ENCODE measurements at places on chromosomes 7 and 10. TPM values are rescaled to one million over a fixed set of nuclear protein-coding genes. Genes with fewer than 3 reads are reported as not detected.

- no peak for DNase-seq
- peaks cover 33% of the 10 kb centered on the region for H3K36me3 ChIP-seq
- H3K4me3 ChIP-seq, result no peak overlapping the region
- no peaks in the 10 kb centered on the region for H3K27me3 ChIP-seq
- H3K27ac ChIP-seq, result no peak overlapping the region
Measured at GRCh38 chr10:72418679-72419078, 64.0 kb upstream of the DNAJB12 start.

- no peak overlapping the region for H3K27ac ChIP-seq
- H3K4me1 ChIP-seq, result peaks cover 7% of the 10 kb centered on the region
- peaks cover 19% of the 10 kb centered on the region for H3K27me3 ChIP-seq
- no peaks in the 10 kb centered on the region for H3K36me3 ChIP-seq
- peak; percentile 26 for DNase-seq
Measured at GRCh38 chr7:42763137-42763551, 148.7 kb downstream of the C7orf25 start.

DNA sequence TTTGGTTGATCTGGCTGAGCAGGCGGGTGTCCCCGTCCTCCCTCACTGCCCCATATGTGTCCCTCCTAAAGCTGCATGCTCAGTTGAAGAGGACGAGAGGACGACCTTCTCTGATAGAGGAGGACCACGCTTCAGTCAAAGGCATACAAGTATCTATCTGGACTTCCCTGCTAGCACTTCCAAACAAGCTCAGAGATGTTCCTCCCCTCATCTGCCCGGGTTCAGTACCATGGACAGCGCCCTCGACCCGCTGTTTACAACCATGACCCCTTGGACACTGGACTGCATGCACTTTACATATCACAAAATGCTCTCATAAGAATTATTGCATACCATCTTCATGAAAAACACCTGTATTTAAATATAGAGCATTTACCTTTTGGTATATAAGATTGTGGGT is 26.9 kb upstream of the TRIM56 start:
- peaks cover 5% of the 10 kb centered on the region for H3K4me1 ChIP-seq
- H3K4me3 ChIP-seq, result no peak overlapping the region
- H3K36me3 ChIP-seq, result no peaks in the 10 kb centered on the region
- no peak overlapping the region for H3K27ac ChIP-seq
- peak; percentile 61 for DNase-seq
- H3K27me3 ChIP-seq, result peaks cover 30% of the 10 kb centered on the region

- peak; percentile 80 for DNase-seq
- no peaks in the 10 kb centered on the region for H3K36me3 ChIP-seq
- H3K27me3 ChIP-seq, result no peaks in the 10 kb centered on the region
- peak overlapping the region; percentile 94 for H3K27ac ChIP-seq
- H3K4me3 ChIP-seq, result peak overlapping the region; percentile 31
- peaks cover 47% of the 10 kb centered on the region for H3K4me1 ChIP-seq
Measured at GRCh38 chr7:142482891-142483658, 225.2 kb upstream of the PRSS58 start.

GRCh38 chr7:139714163-139714901 is 63.5 kb downstream of the HIPK2 start:
- no peaks in the 10 kb centered on the region for H3K4me1 ChIP-seq
- no peak overlapping the region for H3K4me3 ChIP-seq

GRCh38 chr10:99770408-99771045 is 11.9 kb upstream of the ABCC2 start:
- peaks cover 2% of the 10 kb centered on the region for H3K36me3 ChIP-seq
- DNase-seq, result no peak
- no peaks in the 10 kb centered on the region for H3K27me3 ChIP-seq
- no peak overlapping the region for H3K4me3 ChIP-seq
- H3K27ac ChIP-seq, result no peak overlapping the region
- H3K4me1 ChIP-seq, result peaks cover 6% of the 10 kb centered on the region

GRCh38 chr10:80455461-80456349 is 1.6 kb downstream of the TSPAN14 start:
- peaks cover 21% of the 10 kb centered on the region for H3K36me3 ChIP-seq
- H3K27ac ChIP-seq, result peak overlapping the region; percentile 95
- peaks cover 49% of the 10 kb centered on the region for H3K4me1 ChIP-seq
- no peaks in the 10 kb centered on the region for H3K27me3 ChIP-seq
- no peak for DNase-seq

DNA sequence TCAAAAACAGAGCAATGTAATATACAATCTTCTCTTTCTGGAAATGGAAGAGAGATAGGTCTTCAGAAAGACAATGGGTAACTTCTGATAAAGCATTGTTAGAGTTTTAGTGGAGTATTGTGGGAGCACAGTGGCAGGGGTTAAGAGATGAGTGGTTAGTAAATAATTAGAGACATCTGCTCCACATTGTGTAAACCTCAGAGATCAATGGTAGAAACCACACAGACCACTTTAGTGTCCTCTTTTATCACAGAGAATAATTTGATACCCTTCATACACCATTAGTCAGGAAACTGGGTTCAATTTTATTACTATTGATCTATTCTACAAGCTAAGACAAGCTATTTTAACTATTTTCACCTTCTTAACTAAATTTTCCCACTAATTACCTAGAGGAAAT is 35.9 kb upstream of the MAGI2 start:
- DNase-seq, result no peak
- H3K27me3 ChIP-seq, result no peaks in the 10 kb centered on the region
- no peaks in the 10 kb centered on the region for H3K36me3 ChIP-seq
- H3K27ac ChIP-seq, result no peak overlapping the region

- H3K4me3 ChIP-seq, result no peak overlapping the region
- peak overlapping the region; percentile 38 for H3K27ac ChIP-seq
- peaks cover 5% of the 10 kb centered on the region for H3K4me1 ChIP-seq
- no peaks in the 10 kb centered on the region for H3K27me3 ChIP-seq
- DNase-seq, result no peak
Measured at GRCh38 chr7:66642186-66642585, 13.5 kb downstream of the KCTD7 start.

- H3K36me3 ChIP-seq, result no peaks in the 10 kb centered on the region
- DNase-seq, result no peak
- peaks cover 2% of the 10 kb centered on the region for H3K27me3 ChIP-seq
- H3K4me3 ChIP-seq, result no peak overlapping the region
Measured at GRCh38 chr10:44949915-44950314, 9.7 kb upstream of the RASSF4 start.

- H3K36me3 ChIP-seq, result no peaks in the 10 kb centered on the region
- peaks cover 11% of the 10 kb centered on the region for H3K27me3 ChIP-seq
- DNase-seq, result no peak
- no peak overlapping the region for H3K4me3 ChIP-seq
- no peak overlapping the region for H3K27ac ChIP-seq
- H3K4me1 ChIP-seq, result no peaks in the 10 kb centered on the region
Measured at GRCh38 chr10:133166828-133167692, 7.0 kb downstream of the KNDC1 start.

GRCh38 chr10:62154231-62154630 is 114.4 kb downstream of the RTKN2 start:
- H3K27me3 ChIP-seq, result no peaks in the 10 kb centered on the region
- DNase-seq, result no peak
- H3K4me1 ChIP-seq, result peaks cover under 1% of the 10 kb centered on the region
- H3K27ac ChIP-seq, result no peak overlapping the region
- H3K4me3 ChIP-seq, result no peak overlapping the region

- H3K4me1 ChIP-seq, result peaks cover 16% of the 10 kb centered on the region
- no peak overlapping the region for H3K27ac ChIP-seq
- H3K36me3 ChIP-seq, result no peaks in the 10 kb centered on the region
Measured at GRCh38 chr10:9228771-9229170, 1174.3 kb downstream of the GATA3 start.

DNA sequence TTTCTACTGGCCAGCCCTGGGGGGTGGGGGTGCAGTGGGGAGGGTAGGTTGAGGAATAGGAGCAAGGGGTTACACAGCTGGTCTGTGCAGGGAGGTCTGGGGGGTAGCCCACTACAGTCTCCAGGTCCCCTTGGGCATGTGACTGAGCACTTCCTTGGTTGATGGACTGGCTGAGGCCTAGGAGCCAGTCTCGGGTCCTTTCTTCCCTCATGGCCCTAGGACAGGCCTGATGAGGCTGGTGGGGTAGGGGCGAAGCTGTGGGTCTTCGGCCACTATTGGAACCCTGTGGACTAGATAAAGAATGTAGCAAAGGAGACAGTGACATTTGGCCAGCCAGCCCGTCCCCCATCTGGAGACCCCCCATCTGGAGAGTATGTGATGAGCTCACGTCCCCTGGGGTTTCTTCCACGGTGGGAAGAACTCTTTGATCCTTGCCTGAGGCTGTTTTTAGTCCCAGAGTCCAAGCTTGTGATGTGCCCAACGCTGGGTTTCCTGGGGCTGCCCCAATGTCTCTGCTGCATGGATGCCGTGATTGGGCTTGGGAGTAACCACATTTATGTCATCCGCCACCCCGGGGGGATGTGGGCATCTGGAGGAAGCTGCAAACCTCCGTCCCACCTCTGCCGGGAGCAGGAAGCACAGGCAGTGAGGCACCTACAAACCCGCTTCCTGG is 20.7 kb downstream of the FAM241B start:
- no peak overlapping the region for H3K27ac ChIP-seq
- peaks cover 12% of the 10 kb centered on the region for H3K4me1 ChIP-seq
- H3K36me3 ChIP-seq, result no peaks in the 10 kb centered on the region
- H3K4me3 ChIP-seq, result no peak overlapping the region
- H3K27me3 ChIP-seq, result no peaks in the 10 kb centered on the region

- no peaks in the 10 kb centered on the region for H3K36me3 ChIP-seq
- H3K27ac ChIP-seq, result no peak overlapping the region
- no peaks in the 10 kb centered on the region for H3K4me1 ChIP-seq
- DNase-seq, result no peak
- peaks cover 2% of the 10 kb centered on the region for H3K27me3 ChIP-seq
- H3K4me3 ChIP-seq, result no peak overlapping the region
Measured at GRCh38 chr10:34434119-34434594, 380.9 kb downstream of the PARD3 start.

DNA sequence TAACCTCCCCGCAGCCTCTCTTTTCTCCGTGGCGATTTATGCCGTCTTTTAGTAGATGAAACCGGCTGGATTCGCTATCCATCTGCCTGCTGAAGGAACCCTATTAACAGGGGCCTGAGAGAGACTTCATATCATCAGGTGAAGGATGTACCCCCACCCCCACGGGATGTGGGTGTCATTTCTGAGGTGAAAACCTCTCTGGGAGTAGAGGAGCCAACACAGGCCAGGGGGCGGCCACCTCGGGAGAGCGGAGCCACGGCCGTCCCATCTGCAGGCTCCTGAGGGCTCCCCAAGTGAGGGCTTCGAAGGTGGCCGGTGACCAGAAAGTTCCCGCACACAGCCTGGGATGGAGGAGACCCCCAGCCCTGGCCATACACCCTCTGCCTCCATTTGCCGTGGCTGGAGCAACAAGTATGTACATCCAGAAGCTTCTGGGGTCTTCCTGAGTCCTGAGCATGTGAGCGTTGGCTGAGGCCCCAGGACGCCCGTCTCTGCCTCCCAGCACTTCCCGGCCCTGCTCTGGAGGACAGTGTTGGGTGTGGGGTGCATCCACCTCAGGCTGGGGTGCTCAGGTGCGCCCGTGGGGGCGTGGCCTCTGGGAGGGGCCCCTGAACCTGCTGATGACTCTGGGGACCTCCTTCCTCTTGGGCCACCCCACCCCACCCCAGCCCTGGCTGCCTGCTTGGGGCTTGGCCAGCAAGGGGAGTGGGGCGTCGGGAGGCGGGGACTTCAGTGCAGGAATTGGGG is 84.7 kb downstream of the NKX6-2 start:
- peaks cover 22% of the 10 kb centered on the region for H3K36me3 ChIP-seq
- no peak overlapping the region for H3K4me3 ChIP-seq
- no peak for DNase-seq
- no peak overlapping the region for H3K27ac ChIP-seq
- peaks cover 2% of the 10 kb centered on the region for H3K4me1 ChIP-seq

DNA sequence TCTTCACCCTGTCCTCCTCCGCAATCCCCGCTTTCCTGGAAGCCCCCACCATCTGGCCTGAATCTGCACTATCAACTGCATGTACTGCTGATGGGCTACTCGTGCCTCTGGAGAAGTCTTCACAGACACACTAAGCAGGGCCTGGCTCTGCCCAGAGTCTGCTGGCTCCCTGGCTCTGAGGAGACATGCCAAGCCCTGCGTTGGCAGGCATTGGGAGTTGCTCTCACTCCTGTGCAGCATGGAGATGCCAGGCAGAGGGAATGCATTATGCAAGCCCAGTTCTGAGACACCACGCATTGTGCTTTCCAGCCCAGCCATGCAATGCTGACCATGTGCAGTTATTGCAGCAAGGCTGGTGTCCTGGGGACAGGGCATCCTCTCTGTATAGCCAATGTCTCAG is 314.6 kb downstream of the CXCL12 start:
- H3K36me3 ChIP-seq, result no peaks in the 10 kb centered on the region
- no peak for DNase-seq
- no peak overlapping the region for H3K27ac ChIP-seq
- no peaks in the 10 kb centered on the region for H3K27me3 ChIP-seq
- H3K4me3 ChIP-seq, result no peak overlapping the region

DNA sequence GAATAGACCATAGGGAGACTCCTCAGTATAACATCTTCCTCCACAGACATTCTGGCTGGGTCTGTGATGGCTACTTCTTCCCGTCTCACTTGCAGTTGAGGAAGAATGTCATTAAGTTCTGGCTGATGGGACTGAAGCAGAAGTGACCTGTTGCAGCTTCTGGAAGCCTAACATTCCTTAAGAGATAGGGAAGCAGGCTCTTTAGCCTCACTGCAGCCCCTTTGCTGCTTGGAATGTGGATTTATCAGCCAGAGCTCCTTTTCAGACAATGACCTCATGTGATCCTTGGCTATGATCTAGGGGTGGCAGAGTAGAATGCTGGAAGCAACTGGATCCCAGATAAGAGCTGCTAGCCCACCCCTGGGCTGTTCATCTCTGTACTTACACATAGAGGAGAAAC is 142.5 kb downstream of the RNF216 start:
- no peak overlapping the region for H3K27ac ChIP-seq
- H3K27me3 ChIP-seq, result no peaks in the 10 kb centered on the region
- DNase-seq, result no peak
- peaks cover 34% of the 10 kb centered on the region for H3K36me3 ChIP-seq
- H3K4me3 ChIP-seq, result no peak overlapping the region

PTPRN2 gene
- 0.65 TPM for total RNA-seq

WNT16 gene
- total RNA-seq, result not detected

POU6F2 gene
- not detected for total RNA-seq

WDFY4 gene
- total RNA-seq, result 0.90 TPM

SAMD9L gene
- total RNA-seq, result 13.1 TPM

MCM10 gene
- total RNA-seq, result 69.0 TPM

RPP38 gene
- total RNA-seq, result 24.2 TPM

TPK1 gene
- 15.5 TPM for total RNA-seq

SLC39A12 gene
- not detected for total RNA-seq

ZNF488 gene
- total RNA-seq, result 0.36 TPM

PGAM2 gene
- 0.49 TPM for total RNA-seq

Data from activated CD8-positive, alpha-beta T cell treated with anti-CD3 and anti-CD28 coated beads for 36 hours (primary cell).